ENCODE measurements at places on chromosomes 6 and 20. TPM values are rescaled to one million over a fixed set of nuclear protein-coding genes. Genes with fewer than 3 reads are reported as not detected.

FAM209B gene
- 0.48 TPM for total RNA-seq

SLC17A3 gene
- 1.1 TPM for total RNA-seq

OSTM1 gene
- 28.2 TPM for total RNA-seq

PDE10A gene
- total RNA-seq: 36.1 TPM

SNRPB gene
- 1,021 TPM for total RNA-seq

BTNL2 gene
- total RNA-seq: not detected

ELOVL4 gene
- 2.0 TPM for total RNA-seq

SLC32A1 gene
- total RNA-seq: not detected

Data from A549 treated with CORT108297 at 1 μM for 4 hours (cell line).